ENCODE measurements at places on chromosomes 16 and 17.
A peak's percentile ranks its signal among the peaks of the same experiment; 100 is the strongest.

GRCh38 chr16:13517841-13518240 lies 402.1 kb upstream of the ERCC4 start:
- no peak for DNase-seq

DNA sequence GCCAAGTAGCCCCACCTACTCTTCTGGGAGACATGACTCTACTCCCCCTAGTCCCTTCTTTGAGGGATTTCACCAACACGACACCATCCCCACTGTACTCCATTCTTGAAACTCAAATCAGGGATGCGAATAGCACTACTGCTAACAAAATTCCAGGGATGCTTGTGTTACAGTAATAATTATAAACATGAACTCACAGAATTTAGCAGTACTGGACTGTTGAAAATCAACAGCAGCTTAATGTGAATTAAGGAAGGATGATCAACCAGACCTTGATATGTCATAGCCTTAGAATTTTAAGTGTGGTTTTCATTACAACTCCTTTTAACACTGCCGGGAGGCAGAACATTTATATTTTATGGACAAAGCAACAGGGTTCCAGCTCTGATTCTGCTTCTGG lies 37.9 kb downstream of the AMFR start:
- no peak for DNase-seq

DNA sequence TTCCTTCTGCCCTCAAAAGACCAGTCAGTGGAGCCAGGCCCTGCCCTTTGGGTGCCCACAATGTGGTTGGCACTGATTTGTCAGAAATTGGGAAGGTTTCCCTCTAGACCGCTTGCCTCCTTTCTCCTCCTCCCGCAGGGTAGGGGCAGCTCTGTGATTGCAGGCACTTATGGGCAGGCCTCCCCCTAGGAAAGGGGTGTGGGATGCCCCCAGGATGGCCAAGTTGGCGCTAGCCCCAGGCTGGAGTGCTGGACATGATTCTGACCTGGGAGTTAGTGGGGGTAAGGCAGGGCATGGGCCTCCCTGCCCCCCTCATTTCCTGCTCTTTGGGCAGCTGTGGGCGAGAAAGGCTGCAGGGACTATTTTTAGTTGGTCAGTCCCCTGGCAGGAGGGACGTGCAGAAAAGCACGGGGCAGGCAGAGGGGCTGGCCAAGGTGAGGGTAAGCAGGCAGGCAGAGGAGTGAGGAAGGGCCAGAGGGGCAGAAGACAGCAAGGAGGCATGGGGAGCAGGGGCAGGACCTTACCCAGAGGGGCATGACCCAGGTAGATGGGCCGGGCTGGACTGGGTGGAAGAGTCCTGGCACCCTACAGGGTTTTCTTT lies 3.3 kb downstream of the RARA start:
- no peak for DNase-seq

DNA sequence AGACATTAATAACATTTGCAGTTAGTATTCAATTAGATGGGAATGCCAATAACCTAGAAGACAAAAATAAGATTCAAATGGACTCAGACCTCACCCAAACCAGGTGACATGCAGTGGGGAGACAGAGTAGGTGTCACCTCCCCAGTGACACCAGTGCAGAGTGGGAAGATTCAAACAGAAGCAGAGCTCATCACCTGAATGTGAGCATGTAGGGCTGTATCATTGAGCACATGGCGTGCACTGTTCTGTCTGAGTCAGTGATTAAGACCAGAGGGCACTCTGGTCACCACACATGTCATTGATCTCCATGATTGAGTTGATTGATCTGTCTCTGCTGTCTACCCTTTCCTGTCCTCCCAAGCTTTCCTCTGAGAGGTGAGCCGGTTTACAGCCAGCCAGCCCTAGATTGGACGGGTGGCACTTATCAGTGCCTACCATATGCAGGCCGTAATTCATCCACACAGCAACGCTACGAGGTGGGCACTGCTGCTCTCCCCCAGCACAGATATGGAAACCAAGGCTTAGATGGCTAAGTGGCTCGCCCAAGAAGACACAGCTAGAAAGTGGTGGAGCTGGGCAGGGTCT lies 34.0 kb downstream of the RHBDL3 start:
- no peak for DNase-seq

- DNase-seq = no peak
Observed at GRCh38 chr17:31559584-31560501, 168.4 kb downstream of the RAB11FIP4 start.

DNA sequence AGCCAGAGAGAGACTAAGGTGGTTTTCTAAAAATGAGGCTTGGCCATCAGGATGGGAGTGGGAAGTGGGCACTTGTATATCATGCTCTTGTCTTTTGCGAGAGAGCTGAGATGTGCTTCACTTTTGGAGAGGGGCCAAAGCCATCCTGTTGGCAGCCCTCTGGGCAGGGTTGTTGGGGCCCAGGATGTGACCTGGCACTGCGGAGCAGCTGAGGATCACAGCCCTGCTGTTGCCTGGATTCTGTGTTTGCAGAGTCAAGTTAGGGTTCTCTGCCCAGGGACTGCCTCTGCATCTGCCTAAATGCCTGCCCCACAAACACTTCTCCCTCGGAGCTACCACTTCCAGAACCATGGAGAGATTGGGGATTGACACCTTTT lies 71.2 kb downstream of the PLD6 start:
- DNase-seq = no peak

GRCh38 chr16:74778646-74779045 lies 4.0 kb upstream of the FA2H start:
- DNase-seq = peak; percentile 25

- DNase-seq = no peak
Observed at GRCh38 chr16:12998361-12999085, 97.1 kb downstream of the SHISA9 start.

DNA sequence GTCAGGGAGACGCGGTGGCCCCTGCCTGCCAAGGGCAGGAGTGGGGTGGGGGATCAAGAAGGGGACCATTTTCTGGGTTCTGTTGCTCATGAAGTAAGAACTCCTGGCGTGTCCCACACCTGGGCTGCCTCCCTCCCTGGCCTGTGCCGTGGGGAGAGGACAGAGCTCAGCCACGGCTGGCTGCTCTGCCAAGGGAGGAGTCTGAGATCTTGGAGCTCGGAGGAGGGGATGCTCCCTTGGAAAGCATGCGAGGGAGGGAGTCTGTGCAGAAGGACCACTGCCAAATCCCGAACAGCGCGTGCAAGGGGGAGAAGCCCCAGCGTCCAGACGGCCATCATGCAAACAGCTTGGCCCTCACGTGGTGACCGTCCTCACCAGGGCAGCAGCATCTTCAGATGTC lies 64.2 kb upstream of the ZNF469 start:
- no peak for DNase-seq

DNA sequence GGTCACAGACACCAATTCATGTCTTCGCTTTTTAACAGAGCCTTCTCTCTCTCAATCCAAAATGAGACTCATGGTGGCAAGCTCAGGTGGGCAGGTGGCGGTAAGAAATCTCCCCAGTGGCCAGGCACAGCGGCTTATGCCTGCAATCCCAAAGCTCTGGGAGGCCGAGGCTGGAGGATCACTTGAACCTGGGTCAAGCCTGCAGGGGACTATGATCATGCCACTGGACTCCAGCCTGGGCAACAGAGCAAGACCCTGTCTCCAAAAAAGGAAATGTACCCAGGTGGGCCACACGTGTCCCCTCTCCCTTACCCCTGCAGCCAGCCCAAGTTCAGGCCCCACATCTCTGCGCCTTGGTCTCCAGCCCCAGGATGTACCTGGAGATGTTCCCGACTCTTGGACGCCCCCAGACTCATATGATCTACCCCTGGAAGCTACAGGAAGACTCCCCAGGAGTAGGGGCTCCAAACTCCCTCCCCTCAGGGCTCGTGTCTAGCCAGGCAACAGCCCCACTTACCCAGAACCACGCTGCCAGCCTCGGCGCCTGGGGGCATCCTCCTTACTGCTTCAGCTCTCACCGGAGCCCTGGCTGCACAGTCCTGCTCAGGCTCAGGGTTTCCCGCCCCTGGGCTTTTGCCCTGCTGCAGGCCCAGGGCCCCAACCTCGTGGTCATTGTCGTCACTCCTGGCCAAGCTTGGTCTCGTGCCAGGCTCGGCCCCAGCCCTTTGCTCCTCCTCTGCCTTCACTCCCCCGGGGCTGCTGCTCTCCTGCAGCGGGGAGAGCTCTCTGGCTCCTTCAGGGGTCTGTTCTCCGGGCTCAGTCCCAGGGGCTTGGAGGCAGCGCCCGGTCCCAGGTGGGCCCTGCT lies 16.2 kb downstream of the MYLK3 start:
- no peak for DNase-seq

DNA sequence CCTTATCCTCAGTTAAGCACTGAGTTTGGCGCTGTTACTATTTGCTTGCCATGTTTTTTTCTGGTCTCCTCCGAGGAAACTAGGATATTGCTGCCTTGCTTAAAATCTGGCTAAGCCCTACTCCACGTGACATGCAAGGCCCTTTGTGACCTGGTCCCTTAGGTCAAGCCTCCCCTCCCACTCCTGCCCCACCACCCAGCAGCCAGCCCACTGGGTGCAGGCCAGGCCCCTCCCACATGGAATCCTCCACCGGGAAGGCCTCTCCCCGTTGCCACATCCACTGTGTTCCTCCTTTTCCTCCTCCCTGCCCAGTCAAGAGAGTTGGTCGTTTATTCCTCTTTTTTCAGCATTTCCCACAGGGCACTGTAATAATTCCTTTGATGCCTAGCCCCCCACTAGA lies 16.2 kb downstream of the PSMD3 start:
- no peak for DNase-seq

DNA sequence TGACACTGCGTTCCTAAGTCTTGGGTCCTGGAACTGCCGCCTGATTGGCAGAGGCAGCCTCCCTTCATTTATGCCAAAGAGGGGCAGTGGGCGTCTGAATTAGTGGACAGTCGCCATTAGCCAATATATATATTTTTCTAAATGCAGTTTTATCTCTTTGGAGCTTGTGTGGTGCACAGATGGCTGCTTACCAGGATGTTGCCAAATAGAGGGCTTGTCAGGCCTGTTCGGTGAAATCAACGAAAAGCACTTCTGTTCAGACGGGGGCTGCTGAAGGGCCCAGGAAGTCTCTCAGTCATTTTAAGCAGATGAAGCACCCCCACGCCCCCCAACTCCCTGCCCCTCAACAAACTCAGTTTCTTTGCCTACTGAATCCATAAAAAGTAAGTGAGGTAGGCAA lies 66.0 kb downstream of the RAP1GAP2 start:
- DNase-seq = no peak

Measured in NCI-H748 treated with DMSO at 0.1 percent for 48 hours (cell line).